ENCODE measurements at places on chromosomes 5 and 9.
A peak's percentile ranks its signal among the peaks of the same experiment; 100 is the strongest.

GRCh38 chr5:58013542-58014258 is 446.2 kb downstream of the PLK2 start:
- no peak for DNase-seq

- DNase-seq = no peak
These were observed 17.9 kb downstream of the ANKH start for GRCh38 chr5:14853685-14854084.

- DNase-seq = peak; percentile 2
These were observed 61.2 kb downstream of the FYB1 start for GRCh38 chr5:39158127-39158593.

DNA sequence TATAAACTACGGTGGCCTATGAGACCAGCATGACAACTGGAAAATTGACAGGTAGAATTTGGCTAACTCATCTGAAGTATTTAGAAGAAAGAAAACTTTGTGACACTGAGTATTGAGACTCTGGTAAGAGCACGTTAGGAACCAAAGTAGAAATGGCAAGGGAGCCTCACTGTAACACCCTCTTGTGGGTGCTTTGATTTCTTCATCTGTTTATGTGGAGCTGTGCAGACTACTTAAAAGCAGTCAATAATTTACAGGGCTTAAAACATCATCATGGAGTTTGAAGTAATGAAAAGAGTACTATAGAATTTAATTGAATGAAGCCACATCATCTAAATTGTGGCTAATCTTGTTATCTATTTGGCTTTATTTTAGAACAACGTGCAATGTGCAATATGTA is 414.2 kb downstream of the CCDC171 start:
- DNase-seq = peak; percentile 9

GRCh38 chr5:107542831-107543231 is 127.9 kb downstream of the EFNA5 start:
- no peak for DNase-seq
